Activated naive CD8-positive, alpha-beta T cell treated with anti-CD3 and anti-CD28 coated beads, Interleukin-2, amount 50 U/mL, for 16 hours (primary cell): ENCODE measurements at places on chromosomes 11 and 22.

DNA sequence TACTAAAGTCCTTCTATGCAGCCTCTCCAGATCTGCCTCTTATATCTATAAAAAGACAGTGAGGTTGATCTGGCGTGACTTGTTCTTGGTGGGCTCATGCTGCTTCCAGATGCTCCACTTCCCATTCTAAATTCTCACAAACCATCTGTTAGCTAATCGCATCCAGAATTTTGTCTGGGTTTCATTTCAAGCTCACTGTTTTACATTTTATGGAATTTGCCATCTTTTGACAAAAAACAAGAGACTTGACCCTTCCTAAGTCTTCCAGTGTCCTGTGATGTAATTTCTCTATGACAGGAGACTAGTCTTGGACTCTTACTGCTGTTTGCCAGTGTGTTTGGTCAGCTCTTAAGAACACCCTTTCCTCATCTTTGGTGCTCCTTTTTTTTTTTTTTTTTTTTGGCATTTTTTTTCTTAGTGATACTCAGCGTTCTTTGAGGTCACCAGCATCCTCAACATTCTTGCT, 23.0 kb downstream of the CRKL start:
- DNase-seq: no peak

- DNase-seq: no peak
Observed at GRCh38 chr11:111631666-111632039, 29.4 kb downstream of the SIK2 start.

GRCh38 chr11:123719452-123719851, 22.0 kb downstream of the ZNF202 start:
- DNase-seq: no peak

GRCh38 chr11:66420671-66421476, at the start of gene NPAS4:
Gene NPAS4, plus strand, starts transcription at chr11:66421035. Its CDS starts 145 bp downstream, at chr11:66421180.
- DNase-seq: no peak

GRCh38 chr11:62146476-62147200, 22.8 kb downstream of the INCENP start:
- no peak for DNase-seq

- DNase-seq: no peak
Observed at GRCh38 chr11:111388842-111389241, 9.8 kb upstream of the POU2AF1 start.

GRCh38 chr11:60910711-60911380, 3.1 kb upstream of the TMEM109 start:
- no peak for DNase-seq

DNA sequence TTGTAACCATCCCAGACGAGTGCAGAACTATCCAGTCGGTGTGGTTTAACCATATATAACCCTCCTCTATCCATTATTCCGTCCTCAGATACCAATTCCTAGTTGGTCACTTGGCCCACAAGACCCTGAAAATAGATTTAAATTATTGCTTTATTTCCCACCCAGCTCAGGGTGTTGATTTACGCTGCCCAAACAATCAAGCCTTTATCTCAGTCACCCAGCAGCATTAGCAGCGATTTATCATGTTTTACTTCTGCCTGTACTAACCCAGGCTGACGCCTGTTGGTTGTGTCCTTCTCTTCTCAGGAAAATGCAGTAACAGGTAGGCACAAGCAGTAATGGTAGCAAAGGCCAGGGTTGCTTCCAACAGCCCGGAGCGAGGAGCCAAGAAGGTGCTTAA, 81.2 kb downstream of the DSCAML1 start:
- DNase-seq: no peak

GRCh38 chr11:15091175-15091574, 17.8 kb downstream of the CALCB start:
- no peak for DNase-seq

DNA sequence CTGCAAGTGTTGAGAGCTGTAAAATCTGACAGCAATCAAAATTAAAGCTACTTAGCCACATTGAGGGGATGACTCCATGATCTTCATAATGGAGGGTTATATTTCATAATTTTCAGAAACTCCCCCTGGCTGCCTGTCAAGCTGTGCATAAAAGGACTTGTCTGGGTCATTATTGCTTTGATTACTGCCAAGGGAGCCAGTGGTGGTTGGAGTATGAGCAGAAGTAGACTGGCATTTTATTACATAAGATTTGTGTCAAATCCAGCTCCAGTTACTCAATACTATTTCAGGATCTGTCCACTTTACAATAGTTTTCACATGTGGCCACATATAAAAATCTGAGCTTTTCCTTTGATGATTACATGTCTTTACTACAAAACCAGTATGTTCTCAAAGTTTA, 108.9 kb upstream of the SLC5A12 start:
- no peak for DNase-seq

DNA sequence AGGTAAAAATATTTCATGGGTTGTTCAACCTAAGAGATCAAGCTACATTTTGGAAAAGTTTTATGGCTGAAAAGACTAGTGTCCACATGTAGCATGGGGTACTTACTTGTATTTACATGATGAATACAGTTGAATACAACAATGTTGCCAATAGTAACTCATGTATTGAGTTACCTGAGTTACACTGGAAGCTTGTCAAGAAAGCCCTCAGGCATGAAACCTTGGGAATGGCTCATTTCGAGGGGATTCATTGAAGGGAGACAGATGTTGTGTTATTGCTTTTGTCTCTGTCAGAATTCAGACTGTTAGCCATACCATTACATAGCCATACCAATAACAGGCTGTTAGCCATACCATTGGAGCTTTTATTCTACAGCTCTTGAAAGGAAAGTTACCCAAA, 9.2 kb downstream of the OR51F2 start:
- DNase-seq: no peak

- no peak for DNase-seq
Observed at GRCh38 chr11:34633990-34634693, 13.2 kb downstream of the EHF start.

- no peak for DNase-seq
Observed at GRCh38 chr11:79663017-79663416, 222.2 kb upstream of the TENM4 start.

GRCh38 chr11:17513853-17514252, 30.4 kb downstream of the USH1C start:
- DNase-seq: no peak

DNA sequence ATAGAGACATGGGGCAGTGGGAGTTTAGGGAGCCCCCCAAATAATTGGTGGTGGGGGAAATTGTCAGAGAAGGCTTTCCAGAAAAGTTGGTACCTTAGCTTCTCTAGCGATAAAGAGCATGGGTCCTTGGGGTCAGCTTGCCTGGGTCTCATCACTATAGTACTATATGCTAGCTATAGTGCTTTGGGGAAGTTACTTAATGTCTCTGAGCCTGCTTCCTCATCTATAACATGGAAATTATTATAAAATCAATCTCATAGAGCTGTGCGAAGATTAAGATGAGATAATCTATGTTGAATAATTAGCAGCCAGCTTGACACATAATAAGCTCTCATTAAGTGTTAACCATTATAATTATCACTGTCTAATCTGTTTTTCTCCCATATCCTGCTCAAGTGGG, 41.2 kb downstream of the STIM1 start:
- DNase-seq: no peak

DNA sequence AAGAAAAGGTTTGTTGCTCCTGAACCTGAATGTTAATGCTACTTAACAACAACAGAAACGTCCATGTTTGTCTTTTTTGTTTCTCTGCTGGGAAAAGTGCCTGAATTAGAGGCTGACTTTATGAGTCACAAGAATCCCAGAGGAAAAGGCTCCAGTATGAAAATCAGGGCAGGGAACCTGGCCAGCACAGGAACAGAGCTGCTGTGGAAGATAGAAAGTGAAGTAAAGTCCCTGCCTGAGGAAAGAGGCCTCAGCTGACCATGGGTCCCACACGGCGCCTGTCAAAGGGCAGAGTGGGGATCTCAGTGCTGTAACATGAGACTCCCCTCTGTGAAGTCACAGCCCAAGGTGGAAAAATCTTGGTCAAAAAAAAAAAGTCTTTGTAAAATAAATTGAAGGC, 632.3 kb upstream of the CCDC90B start:
- no peak for DNase-seq

- no peak for DNase-seq
Observed at GRCh38 chr11:86678296-86678695, 5.9 kb upstream of the ME3 start.

DNA sequence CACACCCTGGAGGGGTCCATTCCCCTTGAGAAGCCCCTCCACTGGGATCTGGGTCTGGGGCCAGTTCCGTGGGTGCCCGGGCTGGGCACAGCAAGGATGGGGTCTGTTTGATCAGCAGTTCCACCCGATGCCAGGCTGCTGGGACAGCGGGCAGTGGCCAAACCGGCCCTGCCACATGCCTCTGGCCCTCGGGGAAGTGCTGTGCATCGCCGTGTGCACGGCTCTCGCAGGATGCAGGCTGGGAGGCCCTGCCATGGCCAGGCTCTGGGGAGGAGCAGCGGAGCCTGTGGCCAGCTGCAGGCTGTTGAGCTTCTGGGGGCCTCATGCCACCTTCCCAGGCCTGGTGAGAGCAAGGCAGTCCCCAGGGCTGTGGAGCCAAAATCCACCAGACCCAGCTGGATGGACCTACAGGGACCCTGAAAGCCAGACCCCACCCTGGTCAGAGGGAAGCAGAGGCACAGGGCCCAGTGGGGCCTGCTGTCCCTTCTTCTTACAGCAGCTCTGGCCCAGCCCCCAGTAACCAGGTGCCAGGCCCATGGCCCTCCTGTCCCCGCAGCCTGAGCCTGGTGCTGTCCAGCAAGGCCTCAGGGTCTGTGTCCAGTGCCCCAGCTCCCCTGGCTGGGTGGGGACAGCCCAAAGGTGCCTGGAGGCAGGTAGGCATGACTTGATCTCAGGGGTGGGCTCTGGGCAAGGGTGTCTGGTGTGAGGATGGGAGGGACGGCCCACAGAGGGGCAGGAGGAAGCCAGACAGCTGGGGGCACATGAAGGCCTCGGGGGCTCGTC, 57.3 kb downstream of the WNT7B start:
- DNase-seq: no peak

- no peak for DNase-seq
Observed at GRCh38 chr11:47388697-47389576, 10.6 kb upstream of the SPI1 start.

DNA sequence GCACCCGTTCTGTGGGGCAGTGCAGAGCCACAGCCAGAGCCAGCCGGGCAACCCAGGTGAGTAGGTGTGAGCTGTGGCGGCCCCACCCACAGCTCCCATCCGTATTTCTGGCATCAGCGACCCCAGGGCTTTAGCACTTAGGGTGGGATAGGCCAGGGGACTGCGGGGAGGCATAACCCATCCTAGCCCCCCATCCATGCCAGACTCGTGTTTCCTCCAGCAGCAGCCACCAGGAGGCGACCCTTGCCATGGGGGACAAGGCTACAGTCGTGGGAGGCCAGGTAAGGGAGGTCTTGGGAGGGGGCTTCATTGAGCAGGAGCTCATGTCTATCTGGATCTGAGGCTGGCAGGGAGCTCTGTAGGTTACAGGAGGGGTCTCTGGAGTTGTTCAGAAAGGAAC, 873 bp downstream of the OTOG start:
- no peak for DNase-seq

DNA sequence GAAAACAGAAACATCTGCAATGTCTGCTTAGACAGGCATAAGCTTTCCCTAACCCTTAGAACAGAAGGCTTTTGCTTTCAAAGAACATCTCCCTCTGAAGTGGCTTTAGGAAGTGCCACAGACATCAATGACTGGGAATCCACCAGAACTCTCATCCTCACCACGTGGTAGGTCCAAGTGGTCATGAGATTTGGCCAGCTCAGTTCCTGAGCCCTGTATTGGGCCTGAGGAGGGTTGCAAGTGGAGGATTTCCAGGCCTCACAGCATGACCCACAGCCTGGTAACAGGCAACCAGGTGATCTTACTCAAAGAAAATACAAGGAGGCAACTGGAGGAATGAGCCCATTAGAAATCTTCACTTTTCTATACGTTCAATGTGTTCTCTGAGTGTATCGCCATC, 1.6 kb downstream of the CASP1 start:
- DNase-seq: no peak

GRCh38 chr11:130399196-130399595, 29.2 kb downstream of the ADAMTS8 start:
- DNase-seq: no peak

GRCh38 chr11:126318574-126319373, 14.9 kb downstream of the DCPS start:
- DNase-seq: no peak

GRCh38 chr11:112972399-112973145, 11.4 kb downstream of the NCAM1 start:
- DNase-seq: no peak

GRCh38 chr11:117820516-117820915, 4.0 kb downstream of the FXYD2 start:
- DNase-seq: no peak

GRCh38 chr22:38984224-38984623, 2.1 kb downstream of the APOBEC3B start:
- DNase-seq: no peak

DNA sequence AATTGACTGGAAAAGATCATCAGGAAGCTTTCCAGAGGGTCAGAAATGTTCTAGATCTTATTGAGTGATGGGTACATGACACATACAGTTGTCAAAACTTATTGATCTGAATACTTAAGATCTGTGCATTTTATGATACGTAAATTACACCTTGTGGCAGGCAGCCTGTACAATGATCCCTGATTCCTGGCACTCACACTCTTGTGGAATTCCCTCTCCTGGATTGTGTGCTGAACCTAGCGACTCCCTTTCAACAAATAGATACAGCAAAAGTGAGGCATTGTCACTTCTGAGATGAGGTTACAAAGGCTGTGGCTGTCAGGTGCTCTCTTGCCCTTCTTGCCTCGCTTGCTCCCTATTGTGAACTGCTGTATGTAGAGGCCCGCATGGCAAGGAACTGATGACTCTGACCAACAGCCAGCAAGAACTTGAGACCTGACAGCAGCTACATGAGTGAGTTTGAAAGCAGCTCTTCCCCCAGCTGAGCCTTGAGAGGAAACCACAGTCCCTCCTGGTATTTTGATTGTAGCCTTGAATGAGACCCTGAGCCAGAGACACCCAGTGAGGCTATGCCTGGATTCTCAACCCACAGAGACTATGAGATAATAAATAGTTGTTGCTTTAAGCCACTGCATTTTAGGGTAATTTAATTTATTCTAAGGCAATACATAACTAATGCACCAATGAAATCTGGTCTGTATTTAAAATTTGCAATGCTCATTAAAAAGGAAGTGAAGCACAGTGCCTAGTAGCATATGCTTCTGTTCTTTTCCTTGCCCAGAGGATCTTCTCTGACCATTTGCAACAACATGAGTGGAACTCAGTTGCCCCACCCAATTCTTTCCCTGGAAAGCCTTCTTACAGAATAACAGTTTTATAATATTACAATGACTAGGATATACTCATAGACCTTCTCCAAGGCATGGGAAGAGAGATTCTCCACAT, 60.5 kb upstream of the IZUMO1R start:
- DNase-seq: no peak

DNA sequence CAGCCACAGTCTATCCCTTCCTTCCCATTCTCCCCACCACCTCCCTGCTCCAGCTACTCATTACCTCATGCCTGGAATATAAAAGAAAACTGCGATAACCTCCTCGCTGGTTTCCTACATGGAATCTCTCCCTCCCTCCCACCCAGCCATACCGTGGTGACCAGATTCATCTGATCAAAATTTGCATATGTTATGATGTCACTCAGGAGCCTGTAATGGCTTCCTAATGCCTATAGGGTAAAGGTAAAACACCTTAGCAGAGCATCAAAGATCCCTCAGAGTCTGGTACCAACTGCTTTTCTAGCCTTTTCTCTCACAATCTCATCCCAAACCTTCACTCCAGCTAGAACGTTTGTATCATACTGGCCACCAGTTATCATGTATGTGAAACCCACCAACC, 19.6 kb downstream of the RTN4RL2 start:
- DNase-seq: no peak
